ENCODE measurements at places on chromosomes 12 and 14.

DNA sequence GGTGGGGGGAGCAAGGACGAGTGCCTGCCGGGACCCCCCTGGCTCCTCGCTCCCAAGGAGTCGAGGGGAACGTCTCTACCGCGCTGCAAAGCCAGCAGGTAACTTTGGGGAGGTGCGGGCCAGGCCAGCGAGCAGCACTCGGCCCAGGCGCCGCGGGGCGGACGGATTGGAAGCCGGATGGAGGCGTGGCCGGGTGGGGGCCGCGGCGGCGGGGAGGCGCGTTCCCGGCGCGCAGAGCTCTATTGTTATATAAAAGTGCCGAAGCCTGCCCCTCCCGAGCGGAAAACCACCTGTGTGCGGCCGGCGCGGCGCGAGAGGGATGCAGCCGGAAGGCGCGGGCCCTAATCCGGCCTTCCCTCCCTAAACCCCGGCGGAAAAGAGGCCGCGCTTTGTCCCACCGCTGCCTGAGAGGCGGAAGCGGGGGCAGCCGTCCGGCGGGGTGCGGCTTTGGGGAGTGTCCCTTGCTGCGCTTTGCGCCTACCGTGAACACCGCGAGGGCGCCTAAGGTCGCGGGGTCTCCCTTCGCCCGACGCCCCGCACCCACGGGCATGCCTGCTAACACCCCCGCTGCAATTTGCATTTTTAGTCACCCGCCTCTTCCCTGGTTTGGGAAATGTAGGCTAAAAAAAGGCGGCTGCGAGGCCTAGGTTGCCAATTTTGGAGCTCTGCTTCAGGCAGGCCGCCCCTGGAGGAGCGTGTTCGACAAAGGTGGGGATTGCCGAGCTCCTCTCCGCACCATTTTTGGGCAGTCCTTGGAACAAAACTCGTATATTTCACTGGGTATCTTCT, 1.7 kb upstream of the DUSP6 start:
- DNase-seq = peak; percentile 39

DNA sequence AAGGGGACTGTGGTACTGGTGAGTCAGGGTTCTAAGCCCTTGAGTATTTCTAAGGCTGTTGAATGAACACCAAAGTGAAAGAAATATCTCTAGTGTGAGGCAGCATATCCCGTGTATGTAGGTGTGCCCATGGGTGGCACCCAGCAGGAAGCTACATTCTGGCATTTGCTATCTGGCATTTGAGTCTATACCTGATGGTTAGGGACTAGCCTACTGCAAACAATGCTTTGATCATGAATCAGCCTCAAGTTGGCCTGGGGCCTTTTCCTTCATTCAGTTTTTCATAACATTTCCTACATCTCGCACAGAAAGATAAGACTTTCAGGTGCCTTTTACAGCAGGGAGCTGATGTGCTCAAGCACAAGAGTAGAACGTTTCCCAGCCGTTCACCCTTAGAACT, 85.7 kb upstream of the E2F7 start:
- DNase-seq = no peak

DNA sequence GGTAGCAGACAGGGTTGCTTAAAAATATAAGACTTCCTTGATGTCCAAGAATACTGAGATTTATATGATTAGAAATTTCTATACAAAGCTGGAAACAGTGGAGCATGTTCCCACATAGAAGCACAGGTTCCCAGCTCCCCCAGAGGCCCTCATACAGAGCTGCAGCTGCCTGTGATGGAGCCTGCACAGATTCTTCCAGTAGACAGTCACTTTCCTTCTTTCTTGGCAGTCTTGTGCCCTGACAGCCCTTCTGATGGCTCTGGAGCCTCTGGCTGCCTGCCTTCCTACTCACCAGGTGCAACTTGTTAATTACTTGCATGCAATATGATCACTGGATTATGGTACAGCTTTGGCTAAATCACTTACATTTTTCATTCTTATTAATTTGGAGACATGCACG, 44.4 kb downstream of the BICD1 start:
- no peak for DNase-seq

GRCh38 chr12:73106296-73106695, 834.1 kb downstream of the TRHDE start:
- no peak for DNase-seq

DNA sequence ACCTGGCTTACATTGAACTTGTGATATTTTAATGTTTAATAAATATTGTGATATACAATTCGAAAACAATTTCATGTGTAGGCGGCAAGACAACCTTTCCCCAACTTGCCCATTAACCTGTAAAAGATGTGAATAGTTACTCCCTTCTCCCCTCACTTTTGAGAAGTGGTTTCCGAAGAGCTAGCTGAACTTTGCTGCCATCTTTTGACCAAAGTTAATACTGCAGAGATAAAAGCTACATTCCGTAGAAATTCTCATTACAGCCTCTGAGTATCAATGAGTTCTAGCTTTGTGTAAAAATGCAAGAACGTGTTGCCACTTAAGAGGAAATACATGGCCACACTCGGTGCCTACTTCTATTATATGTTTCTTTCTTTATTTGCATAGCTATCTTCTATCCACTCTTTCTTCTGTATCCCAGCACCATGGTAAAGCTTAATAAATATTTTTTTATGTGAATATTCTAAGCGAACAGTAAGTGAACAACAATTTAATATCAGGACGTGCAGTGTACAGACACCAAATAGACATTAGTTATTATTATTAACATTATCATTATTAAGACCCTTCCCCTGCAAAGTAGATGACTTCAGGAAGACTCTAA, 105.1 kb upstream of the TMEM260 start:
- peak; percentile 53 for DNase-seq

DNA sequence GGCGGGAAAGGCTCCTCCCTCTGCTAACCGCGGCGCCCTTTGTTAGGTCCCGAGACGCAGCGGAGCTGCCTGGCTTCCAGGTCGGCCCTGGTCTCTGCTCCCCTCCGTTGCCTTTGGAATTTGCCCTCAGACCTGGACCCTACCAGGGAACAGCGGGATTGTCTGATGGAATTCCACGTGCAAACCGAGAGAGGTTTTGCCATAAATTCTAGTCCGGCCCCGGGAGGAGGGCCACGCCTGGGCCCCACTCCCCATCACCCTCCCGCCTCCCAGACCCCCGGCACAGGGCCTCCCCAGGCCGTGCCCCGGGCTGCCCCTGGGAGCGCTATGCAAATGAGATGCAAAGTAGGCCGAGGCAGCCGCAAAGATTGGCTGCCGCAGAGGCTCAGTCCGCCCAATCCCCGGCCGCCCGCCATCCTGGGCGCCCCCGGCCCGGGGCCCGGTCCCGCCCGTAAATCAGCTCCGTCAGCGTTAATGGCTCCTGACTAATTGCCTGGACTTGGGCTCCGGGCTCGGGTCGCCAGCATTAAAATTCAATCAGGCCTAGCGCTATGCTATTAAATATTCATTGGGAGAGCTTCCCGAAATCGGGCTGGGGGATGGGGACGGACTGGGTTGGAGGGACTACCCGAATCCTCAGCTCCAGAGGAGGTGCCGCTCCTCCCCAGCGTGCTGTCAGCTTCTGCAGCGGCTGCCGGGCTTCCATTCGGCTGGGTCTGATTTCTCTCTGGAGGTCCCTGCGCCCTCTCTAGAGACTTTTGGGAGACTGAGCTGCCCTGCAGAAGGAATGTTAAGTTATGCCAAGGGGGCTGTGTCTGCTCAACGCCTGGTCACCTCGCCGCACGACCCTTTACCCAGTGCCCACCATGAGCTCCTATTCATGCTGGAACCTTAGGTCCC, 15.7 kb upstream of the FIGNL2 start:
- peak; percentile 80 for DNase-seq

DNA sequence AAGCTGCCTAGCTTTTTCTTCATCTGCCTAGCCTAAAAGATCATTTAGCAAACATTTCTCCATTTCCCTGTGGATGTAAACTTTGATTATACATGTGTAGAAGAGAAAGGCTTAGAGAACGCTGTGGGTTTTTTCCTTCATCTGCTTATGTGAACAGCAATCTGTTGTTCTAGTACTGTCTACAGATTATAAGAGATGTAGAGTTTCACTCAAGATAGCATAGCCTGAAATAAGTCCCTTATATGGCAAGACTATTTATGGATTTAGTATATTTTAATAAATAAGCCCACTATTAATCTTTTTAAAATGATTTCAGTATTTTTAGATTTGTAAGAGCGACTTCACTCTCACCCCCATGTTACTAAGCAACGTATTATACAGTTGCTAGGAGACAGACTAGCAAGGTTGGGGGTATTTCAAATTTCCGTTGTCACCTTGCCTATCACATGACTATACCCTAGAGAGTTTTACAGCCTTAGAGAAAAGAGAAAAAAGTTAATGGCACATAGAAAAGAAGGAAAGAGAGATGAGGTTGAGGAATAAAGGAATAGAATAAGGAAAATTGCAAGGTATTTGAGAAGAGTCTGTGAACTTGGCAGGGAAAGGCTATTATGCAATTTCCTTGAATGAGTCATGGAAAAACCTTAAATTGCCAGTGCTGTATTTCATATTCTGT, 12.2 kb upstream of the TUBA1A start:
- DNase-seq = peak; percentile 75

- DNase-seq = no peak
These were observed 71.4 kb upstream of the GPR68 start for GRCh38 chr14:91315844-91316267.

DNA sequence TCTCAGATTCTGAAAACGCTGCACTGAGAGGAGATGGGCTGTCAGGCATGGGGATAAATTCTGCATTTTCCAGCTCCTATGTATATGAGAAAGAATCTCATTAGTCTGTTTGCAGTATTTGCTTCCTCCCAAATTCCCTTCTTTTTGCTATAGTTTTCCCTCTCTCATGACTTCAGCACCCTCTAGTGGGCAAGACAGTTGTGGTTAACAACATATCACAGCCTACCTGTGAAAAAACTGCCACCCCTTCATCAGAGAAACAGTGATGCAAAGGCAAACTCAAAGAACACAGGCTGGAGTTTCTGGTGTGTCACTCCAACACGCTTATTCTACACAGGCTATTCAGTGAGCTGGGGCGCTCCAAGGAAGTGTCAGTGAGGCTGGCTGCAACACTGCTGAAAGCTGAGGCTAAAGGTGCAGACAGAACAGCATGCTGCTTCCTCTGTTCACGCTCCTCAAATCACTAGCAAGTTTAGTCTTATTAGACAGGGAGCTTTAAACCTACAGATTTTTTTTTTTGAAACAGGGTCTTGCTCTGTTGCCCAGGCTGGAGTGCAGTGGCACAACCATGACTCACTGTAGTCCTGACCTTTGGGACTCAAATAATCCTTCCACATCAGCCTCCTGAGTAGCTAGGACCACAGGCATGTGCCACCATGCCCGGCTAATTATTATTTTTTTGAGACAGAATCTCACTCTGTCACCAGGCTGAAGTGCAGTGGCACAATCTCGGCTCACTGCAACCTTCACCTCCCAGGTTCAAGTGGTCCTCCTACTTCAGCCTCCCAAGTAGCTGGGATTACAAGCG, 19.3 kb downstream of the ZC2HC1C start:
- DNase-seq = peak; percentile 3

DNA sequence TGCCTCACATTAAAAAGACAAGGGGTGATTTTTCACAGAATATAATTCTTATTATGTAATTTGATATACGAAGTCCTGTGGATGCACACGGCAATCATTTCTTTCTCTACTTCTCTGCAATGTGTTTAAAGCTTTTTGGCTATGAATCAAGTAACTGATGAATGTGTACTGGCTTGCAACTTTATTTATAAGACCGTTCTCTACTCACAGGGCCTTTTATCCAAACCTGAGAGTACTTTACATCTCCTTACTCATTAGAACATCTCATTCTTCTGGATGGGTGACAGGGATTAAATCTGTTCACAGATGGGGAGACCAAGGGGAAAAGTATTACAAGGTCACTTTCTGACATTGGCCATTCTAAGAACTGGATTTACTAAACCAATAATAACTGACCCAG, 215.8 kb upstream of the DIO2 start:
- DNase-seq = no peak

DNA sequence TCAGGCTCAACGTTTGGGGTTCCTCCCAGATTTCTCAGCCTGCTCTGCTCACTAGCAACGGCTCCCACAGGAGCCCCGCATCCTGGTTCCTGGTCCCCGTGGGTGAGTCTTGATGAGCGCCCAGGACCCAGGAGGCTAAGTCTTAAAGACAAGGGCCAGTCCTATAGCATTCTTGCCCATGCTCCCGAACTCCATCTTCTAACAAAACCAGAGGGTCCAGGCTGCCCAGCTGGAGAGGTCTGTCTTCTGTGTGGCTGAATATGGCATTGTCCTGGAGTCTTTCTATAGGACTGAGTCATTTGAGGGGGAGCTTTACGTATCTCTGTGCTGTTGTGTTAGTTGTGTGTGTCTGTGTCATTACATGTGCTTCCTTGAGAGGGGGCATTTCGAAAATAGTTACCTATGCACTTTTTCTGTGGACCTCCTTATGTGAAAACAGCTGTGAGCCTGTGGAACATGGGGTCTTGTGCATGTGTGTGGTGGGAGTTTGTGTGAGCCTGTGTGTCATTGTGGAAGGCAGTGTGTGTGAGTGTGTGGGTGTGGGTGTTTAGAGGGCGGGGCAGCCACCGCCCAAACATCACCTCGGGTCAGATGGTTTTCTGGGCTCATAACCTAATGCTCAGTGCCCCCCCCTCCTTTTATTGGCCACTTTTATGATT, 9.1 kb upstream of the TBX5 start:
- no peak for DNase-seq

DNA sequence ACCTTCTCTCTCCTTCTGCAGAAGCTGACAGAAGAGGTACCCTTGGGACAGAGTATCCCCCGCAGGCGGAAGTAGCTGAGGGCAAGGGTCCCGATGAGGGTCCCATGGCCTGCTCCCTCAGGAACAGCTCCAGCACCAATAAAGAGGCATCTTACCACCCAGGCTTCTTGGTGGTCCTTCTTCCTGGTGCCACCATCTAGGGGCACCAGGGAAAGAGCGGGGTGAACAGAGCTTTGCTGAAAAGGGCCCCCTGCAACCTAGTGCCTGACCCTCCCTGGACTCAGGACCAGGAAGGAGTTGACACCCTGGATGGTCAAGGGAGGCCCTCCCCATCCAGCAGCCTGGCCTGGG, 591 bp upstream of the IRF9 start:
- DNase-seq = no peak

- peak; percentile 61 for DNase-seq
These were observed 170.5 kb downstream of the NDUFA12 start for GRCh38 chr12:94832780-94833681.

GRCh38 chr12:10305411-10305810, 2.3 kb upstream of the KLRD1 start:
- DNase-seq = no peak

DNA sequence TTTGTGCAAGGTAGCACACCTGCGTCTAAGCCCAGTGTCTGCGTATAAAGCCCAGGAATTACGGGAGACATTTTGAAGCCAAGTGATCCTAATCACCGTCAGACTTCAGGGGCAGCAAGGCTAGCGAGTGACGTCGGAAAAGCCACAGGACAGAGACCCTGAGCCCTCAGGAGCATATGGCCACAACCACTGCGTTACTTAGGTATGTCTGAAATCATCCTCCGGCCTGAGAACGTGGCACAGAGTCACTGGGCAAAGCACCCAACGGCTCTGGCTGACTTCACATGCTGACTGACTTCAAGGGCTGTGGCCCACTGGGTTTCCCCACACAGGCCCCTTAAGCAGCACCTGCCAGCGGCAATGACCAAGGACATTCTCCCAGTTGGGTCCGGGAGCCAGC, 71.5 kb downstream of the RIMBP2 start:
- DNase-seq = no peak

- DNase-seq = no peak
These were observed 180.2 kb downstream of the CRADD start for GRCh38 chr12:93857279-93857938.
